ENCODE measurements at places on chromosomes 6 and 20.
A peak's percentile ranks its signal among the peaks of the same experiment; 100 is the strongest.

DNA sequence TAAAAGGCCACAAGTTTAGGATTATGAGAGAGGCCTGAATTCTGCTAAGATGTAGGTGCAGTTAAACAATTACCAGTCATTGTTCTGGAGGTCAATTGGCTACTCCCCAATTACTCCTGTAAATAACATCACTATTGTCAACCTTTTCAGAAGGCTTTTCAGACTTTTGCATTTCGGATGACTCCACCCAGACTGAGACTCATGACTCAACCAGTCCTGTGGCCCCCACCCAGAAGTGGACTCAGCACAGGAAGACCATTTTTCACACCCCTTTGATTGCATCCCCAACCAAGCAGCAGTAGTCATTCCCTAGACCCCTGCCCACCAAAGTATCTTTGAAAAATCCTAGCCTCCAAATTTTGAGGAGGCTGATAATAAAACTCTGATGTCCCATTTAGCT lies 139.3 kb upstream of the SLC22A16 start:
- no peak for DNase-seq

DNA sequence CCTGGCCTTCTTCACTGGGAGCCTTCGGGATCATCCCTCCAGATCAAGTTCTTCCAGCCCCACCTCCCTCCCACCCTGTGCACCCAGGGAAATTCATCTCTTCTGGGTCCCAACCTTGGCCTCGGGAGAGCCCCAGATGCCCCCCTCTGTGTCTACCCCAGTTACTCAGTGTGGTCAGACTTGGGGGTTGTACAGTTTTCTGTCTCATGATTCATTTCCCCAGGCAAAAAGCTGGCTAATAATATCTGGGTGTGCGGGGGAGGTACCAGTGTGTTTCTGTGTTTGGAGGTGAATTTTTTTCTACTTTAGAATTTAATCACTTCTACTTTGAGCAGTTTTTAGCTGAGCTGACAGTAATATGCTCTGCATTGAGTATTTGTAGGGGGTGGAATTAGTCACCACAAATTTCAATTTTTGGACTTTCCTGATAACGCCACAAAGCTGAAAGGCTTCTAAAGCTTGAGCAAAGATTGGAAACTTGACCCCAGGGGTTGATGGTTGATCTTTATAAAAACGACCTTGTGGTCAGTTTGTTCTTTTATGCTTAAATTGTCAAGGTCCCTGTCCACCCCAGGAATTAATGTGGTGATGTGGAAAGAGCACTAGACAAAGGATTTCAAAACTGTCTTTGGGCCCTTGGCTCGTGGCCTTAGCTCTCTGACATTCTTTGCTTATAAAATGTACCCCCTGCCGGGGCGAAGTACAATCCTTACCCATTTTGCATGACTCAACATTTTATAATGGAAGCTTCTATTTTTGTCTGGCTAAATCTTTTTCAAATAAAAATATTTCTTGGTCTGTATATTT lies 284.7 kb upstream of the TAB2 start:
- DNase-seq, result peak; percentile 99

DNA sequence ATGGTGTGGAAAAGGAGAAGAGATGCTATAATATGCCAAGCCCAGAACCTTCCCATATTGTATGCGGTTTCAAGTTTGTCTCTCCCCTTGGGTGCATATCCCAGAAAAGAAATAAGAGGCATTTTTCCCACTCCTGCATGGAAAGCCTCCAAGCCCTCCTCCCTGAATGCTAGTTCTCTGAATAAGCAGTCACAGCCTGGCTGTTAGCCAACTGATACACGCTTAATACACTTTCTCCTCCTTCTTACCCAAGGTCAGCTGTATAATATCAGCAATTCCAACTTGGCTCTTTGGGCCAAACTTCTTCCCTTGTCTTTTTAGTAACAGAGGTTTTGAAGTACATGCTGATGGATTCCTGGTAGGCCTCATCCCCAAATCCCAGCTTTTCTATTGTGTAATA lies 440.1 kb downstream of the EPHA7 start:
- no peak for DNase-seq

DNA sequence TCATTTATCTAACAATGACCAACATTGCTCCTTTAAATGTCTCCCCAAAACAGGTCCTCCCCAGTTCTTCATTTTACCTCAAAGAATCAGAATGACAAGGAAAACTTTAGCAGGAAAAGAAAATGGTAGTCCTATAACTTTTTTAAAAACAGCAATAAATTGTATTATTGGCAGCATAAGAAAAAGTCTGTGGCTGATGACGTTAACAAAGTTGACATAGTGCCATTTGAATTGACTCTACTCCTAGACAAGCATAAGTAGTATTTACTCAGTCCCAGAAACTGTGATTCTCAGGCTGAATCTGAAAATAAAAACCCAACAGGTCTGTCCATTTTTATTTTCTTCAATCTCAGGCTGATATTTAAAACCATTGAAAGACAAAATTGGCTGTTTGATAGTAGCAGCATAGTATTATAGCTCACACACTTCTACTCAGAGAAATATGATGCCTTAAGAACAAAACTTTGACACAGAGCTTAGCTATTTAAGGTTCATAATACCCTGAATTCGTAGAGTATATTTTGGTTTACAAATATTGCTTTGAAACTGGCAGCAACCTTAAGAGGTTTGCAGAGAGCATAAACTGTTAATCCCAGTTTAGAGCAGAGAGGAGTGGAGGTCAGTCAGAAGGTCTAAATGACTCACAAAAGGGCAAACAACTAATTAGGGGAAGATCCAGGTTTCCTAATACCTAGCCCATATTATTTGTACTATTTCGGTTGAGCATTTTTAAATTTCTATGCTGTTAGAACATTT lies 35.0 kb upstream of the TENT5A start:
- DNase-seq, result peak; percentile 36

GRCh38 chr6:106117579-106117978 lies 31.4 kb downstream of the PRDM1 start:
- no peak for DNase-seq

DNA sequence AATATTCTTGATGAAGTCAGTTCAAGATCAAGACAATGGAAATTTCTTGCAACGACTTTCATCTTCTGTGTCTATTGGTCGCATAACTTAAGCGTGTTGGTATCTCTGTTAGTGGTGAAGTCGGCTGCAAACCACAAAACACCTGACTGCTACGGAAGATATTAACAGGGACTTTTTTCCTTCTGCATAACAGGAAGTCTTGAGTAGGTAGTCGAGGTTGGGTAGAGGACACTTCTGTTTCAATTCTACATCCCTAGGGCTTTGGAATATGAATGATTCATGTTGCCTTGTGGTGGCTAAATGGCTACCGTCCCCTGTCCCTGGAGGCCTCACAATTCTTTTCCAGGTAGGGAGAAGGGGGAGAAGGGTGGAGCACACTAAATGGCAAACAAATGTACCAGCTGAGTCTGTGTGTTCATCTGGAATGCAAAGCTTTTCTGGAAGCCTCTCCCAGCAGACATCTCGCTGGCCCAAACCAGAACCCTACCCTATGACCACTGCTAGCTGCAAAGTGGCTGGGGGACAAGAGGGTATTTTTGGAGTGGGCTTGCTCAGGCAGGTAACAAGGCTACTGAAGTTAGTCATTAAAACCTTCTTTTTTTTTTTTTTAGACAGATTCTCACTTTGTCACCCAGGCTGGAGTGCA lies 34.6 kb upstream of the NKX2-2 start:
- no peak for DNase-seq

DNA sequence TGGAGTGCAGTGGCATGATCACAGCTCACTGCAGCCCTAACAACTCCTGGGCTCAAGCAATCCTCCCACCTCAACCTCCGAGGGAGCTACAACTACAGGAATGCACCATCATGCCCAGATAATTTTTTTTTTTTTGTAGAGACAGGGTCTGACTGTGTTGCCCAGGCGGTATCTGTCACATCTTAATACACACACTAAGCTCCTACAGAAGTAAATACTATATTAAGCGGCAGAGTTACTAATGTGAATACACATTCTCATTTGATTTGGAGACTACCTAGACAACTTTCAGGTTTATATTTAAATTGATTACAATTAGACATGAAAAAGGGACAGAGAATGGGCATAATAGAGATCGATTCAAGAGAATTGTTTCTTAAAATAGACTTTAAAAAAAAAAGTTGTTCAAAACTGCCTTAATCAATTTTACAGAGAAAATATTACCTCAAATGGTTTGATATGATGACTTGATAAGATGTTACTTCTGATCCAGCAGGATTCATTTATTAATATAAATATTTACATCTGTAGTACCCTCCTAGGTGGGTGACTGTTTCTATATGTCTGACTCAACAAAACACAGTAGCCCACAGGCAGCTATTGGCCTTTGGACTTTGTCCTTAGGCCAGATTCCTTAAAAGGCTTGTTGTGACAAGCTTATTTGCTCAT lies 7.1 kb upstream of the LOC128125822 start:
- no peak for DNase-seq

- no peak for DNase-seq
Measured at GRCh38 chr6:106783640-106784566, 154.5 kb downstream of the QRSL1 start.

DNA sequence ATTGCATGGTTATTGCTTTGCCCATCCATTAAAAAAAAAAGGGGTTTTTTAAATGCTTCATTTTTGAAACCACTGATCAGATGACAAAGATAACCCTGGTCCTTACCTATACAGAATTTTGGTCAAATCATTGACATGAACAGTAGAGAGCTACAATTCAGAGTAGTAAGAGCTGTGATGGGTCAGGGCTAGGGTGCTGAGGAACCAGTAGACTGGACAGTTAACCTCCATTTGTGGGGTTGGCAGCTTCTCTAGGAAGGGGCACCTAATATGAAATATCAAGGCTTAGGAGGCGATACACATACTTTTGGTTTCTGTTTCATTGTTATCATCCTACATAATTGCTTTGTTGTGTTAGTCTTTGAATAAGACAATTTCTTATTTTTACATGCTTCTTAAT lies 55.1 kb downstream of the ORC3 start:
- no peak for DNase-seq

GRCh38 chr6:42819803-42820511 lies 38.1 kb downstream of the BICRAL start:
- DNase-seq, result peak; percentile 23

DNA sequence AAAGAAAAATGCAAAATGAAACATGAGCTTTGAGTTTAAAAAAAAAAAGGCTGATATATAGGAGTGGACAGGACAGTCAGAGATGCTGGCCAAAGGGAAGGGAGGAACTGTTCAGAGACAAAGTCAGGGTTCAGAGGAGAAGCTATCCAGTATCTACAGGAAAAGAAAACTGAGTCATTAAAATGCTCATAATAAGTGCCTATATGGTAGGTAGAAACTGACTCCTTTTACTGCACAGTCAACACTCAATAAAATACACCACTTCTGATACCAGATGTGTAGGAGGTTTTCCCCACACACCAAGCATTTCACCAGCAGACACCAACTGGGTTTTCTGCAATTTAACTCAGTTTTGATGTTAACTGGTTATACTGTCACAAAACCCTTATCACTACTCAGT lies 32.9 kb downstream of the FRK start:
- no peak for DNase-seq

- DNase-seq, result no peak
Measured at GRCh38 chr6:10520468-10520867, 683 bp upstream of the GCNT2 start.

DNA sequence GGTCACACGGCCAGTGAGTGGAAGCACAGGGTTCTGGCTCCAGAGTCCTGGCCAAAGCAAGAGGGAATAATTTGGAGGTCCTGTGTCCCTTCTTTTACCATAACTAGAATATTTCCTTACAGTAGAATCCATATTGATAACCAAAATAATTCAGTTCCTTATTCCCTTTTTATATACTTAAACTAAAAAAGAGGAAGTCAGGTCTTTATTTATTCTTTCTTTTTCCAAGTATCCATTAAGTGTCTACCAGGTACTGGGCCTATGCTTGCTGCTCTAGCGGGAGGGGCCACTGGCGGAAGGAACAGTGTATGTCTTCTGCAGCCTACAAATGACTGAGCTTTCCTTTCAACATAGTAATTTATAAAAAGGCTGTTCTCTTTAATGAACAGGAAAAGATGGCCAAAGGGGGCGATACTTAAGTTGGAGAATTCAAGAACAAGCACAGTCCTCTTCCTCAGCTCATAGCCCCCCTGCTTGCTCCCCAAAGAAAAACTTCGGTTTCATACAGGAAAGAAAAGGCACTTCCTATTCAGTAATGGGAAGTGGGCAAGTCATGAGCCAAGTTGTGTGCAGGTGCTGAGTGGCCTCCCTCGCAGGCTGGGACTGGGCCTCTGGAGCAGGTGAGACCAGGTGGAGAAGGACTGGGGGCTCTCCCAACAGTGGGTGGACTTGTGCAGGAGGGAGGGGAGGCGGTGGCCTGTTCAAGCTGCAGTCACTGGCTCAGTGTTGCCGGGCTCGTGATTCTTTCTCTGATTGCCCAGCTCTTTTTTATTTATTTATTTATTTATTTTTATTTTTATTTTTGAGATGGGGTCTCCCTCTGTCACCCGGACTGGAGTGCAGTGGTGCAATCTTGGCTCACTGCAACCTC lies 110.9 kb downstream of the ARMC2 start:
- no peak for DNase-seq

DNA sequence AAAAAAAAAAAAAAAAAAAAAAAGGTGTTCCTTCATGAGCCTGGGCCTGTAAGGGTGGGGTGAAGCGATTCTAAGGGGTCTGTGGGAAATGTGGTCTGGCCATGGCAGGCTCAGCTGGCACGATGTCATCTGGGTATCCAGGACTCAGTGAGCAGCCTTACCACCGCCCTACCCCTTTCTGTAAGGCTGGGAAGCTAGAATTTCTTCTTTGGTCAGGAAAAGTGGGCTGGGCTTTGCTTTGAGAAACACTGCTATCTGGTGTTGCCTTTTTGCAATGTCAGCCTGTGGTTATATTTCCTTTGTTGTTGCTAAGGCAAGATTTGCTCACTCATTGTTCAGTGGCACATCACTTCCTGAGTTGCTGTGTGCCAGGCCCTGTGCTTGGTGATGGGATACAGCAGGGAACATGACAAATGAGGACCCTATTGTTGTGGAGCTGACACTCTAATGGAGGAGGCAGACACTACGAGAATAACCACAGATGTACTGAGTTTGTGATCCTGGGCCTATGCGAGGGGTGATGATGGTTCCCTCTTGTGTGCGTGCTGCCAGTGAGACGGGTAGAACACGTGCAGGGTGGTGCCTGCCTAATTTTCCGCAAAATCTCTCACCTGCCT lies 45.9 kb upstream of the ZNFX1 start:
- peak; percentile 82 for DNase-seq

- DNase-seq, result no peak
Measured at GRCh38 chr6:48889429-48889828, 573.6 kb downstream of the MMUT start.

DNA sequence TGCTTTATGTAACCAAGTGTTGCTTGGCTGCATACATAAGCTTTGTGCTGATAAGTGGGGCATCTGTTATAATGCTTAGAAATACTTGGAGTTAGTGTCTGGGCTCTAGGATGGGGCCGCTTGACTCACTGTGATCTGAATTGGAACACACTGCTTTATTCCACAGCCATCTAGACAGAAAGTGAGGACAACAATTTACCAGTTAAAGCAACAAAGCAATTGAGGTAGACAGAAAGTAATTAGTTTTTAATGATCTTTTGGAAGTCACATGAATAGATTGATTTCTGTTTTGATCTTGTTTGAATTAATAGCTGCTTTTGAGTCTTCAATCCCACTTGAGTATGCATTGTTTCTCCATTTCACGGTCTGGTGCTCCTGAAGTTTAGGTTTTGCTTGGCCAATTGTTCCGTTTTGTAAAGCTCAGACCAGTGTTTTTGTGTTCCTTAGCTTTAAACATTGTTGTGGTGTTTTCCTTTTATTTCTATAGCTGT lies 157.5 kb downstream of the TRMT11 start:
- DNase-seq, result peak; percentile 5
